ENCODE measurements at places on chromosomes 5 and 9.

DNA sequence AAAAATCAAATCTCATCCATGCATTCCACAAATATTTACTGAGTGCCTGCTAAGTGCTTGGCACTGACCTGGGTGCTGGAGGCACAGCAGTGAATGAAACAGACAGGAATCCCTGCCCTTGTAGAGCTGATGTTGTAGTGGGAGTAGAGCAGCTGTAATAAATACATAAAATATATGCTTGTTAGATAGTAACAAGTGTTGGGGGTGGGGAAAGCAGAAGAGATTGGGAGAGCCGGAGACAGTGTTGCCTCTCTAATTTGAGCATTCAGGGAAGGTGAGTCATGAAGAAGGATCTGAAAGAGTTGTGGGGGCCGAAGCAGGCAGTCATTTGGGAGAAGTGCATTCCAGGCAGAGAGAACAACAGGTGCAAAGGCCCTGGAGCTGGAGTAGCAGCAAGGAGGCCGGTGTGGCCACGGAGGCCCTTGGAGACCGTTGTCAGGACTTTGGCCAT lies 97.9 kb downstream of the ZNF618 start:
- DNase-seq = no peak

DNA sequence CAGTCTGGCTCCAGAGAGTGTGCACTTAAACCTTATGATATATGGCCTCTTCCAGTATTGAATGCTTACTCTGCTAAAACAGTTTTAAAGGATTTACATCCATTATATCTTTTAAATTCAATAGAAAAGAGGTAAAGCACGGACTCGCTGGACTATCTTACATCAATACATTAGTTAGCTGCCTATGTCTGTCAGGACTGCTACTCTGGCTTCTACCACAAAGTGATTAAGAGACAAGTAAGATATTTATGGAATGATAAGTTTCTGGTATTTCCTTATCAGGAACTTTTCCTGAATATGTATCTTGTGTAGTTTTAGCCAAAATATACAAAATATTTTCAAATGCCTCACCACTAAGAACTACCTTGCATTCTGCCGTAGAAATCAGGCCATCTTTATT lies 295.1 kb downstream of the ISL1 start:
- DNase-seq = no peak

GRCh38 chr9:110179734-110180133 lies 28.2 kb downstream of the C9orf152 start:
- no peak for DNase-seq

DNA sequence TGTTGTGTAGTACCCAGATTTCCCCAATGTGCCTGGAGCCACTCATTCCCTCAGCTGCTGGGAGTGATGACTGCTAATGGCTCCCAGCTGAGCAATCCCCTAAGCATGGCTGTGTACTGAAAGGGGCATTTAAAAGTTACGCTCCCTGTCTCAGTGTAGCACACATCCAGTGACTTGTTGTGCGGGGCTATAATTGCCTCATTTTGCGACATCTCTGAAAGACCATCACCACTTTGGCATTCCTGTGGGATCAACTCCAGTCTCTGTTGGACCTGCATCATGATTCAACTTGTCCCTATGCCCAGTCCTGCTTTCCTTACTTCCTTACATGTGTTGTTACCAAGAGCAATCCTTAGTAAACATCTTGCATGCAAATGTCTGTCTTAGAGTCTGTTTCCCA lies 201.2 kb upstream of the MPDZ start:
- no peak for DNase-seq

Measured in GF-D8 (cell line).